ENCODE measurements at places on chromosomes 7 and 10.
A peak's percentile ranks its signal among the peaks of the same experiment; 100 is the strongest.

- DNase-seq: no peak
Observed at GRCh38 chr7:25944777-25945515, 207.1 kb upstream of the NFE2L3 start.

- no peak for DNase-seq
Observed at GRCh38 chr10:93438613-93439253, 43.4 kb downstream of the MYOF start.

- DNase-seq: peak; percentile 0
Observed at GRCh38 chr10:27285093-27285492, 44.5 kb upstream of the ACBD5 start.

GRCh38 chr7:25520017-25520416, 291.7 kb upstream of the NPVF start:
- no peak for DNase-seq

- no peak for DNase-seq
Observed at GRCh38 chr7:16611711-16612110, 33.8 kb downstream of the ANKMY2 start.

GRCh38 chr7:15821484-15822427, 135.3 kb upstream of the MEOX2 start:
- DNase-seq: no peak

DNA sequence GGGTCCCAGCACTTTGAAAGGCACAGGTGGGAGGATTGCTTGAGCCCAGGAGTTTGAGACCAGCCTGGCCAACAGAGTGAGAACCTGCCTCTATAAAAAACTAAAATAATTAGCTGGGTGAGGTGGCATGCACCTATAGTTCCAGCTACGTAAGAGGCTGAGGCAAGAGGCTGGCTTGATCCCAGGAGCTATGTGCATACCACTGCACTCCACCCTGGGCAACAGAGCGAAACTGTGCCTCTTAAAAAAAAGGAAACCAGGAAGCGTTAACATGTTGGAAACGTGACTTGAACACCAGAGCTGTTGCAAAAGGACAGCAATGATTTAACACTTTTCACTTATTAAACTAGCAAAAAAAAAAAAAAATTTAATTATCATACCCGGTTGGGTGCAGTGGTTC, 12.6 kb downstream of the BAZ1B start:
- DNase-seq: no peak

- no peak for DNase-seq
Observed at GRCh38 chr7:31724696-31725095, 37.7 kb downstream of the PPP1R17 start.

- DNase-seq: no peak
Observed at GRCh38 chr10:48233559-48234005, 40.9 kb downstream of the FRMPD2 start.

DNA sequence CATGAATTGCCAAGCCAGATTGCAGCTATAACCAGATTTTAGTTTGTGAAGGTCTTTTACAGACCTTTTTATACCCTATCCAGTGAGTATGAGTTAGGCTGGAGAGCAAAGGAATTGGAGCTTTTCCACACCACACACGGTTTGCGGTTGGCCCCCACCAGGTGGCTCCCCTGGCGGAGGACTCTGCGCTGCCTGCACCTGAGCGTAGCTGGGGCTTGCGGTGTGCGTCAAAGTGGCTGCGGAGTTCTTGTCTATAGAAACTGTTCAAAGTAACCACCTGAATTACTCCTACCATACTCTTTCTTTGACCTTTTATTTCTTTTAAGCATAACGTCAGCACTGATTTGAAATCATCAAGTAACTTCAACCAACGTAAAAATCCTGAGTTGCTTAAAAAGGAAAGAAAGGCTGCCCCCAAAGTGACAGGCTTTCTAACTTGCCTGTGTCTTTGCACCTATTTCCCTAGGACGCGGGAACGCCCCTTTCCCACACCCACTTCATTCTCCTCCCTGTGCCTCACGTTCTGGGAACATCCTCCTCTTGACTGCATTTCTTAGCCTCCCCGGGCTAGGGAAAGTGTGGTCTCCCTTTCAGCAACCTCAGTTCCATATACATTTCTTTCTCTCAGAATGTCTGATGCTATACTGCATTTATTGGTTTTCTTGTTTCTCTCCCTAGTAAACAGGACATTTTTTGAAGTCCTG, 47.6 kb upstream of the TMEM72 start:
- DNase-seq: no peak

DNA sequence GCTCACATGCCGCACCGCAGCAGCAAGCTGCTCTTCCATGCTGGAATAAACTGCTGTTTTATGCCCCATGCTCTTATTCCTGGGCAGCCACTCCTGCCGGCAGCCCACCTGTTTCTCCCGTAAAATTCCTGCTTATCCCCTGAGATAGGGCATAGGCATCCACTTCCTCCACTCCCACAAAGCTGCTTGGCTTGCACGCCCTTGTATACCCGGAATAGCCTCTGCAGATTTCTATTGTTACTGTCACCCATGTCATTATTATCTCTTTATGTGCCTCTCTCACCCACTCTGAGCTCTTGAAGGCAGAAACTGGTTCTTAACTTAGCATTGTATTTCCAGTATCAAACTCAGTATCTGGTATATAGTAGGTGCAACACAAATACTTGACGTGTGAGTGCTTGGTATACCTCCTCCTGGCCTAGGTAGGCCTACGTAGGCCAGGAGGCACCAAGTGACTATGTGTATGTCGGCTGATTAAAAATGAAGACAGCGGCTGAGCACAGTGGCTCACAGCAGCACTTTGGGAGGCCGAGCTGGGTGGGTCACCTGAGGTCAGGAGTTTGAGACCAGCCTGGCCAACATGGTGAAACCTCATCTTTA, 193.4 kb downstream of the CCDC3 start:
- DNase-seq: no peak

DNA sequence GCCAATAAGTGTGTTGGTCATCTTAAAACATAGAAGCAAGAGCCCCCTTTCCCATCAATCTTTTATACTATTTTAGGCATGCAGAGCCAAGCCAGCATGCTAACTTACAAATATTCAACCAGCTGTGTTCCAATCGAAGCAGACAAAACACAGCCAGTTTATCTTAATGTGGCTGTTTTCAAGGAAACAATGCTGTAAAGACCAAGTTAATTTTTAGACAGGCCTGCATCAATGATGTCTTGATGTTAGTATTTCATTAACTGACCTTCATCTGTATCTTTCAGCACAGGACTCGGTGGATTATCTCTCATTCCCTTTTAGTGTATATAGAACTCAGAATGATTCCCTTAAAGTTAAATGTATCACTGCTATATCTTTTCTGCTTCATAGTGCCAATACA, 262.0 kb upstream of the ZWINT start:
- DNase-seq: no peak

DNA sequence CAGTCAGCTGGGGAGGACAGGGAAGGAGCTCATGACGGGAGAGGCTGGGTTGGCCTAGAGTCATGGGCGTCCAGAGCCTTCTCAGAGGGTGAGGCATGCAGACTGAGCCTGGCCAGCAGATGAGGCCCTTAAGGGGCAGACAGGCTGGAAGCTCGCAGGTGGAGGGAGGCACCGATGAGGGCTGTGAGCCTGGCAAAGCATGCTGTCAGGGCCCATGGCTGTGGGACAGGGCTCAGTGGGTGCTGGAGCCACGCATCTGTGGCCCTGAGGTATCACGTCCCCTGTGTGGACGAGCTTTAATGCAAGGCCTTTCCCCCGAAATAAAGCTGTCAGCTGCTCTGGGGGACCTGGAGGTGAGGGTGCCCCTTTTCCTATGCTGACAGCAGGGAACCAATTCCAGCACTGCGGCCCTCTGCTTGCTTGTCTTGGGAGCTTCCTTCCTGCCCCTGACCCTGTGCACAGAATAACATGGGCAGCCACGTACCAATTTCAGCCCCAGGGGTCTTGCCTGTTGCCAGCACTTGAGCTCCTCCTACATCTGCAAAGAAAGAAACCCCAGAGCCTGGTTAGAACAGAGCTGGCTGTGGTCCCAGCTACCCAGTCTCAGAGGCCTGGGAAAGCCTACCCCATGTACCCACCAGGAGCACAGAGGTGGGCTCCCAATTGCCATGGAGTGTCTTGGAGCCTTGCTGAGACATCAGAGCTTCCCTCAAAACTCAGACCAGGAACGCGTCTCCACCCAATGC, 20.6 kb downstream of the TMEM273 start:
- DNase-seq: no peak

DNA sequence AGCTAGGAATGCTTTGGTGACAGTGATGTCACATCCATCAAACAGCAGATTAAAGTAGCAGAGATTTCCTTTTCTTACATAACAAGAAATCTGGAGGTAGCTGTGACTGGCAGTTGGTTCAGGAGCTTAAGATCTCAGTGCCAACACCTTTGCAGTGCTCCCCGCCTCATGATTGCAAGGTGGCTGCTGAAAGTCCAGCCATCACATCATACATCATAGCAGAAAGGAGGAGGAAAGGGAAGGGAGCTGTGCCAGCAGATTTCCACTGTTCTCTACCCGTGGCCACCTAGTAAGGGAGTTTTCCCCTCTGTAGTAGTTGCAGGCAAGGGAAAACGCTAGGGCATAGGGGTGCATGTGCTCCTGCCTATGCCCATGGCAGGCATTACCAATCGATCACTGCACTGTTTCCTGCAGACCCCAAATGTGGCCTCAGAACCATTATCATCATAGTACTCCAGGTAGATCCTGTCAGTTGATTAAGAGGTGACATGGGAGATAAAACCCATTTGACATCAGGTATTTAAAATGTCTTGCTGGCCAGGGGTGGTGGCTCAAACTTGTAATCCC, 57.9 kb upstream of the GTF2IRD1 start:
- no peak for DNase-seq

- DNase-seq: no peak
Observed at GRCh38 chr7:151659219-151659618, 139.5 kb upstream of the RHEB start.

GRCh38 chr7:54788664-54789063, 29.7 kb upstream of the SEC61G start:
- DNase-seq: peak; percentile 86

DNA sequence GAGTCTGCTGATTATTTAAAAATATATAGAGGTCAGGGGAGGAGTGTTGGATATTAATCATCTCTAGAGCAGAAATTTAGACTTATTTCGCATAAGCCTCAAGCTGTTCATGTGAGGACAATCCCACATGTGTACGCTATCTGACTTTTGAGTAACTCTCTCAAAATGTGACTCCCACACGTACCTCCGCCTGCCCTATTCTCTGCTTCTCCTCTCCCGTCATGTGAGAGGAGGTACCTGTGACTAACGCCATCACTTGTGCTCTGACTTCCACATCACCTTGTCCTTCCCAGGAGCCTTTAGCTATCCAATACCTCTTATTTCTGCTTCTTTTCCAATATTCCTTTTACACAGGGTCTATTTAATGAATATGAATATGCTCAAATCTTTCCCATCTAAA, 119.3 kb upstream of the CALCR start:
- DNase-seq: no peak

- no peak for DNase-seq
Observed at GRCh38 chr10:65827359-65827758, 1098.5 kb upstream of the LRRTM3 start.

DNA sequence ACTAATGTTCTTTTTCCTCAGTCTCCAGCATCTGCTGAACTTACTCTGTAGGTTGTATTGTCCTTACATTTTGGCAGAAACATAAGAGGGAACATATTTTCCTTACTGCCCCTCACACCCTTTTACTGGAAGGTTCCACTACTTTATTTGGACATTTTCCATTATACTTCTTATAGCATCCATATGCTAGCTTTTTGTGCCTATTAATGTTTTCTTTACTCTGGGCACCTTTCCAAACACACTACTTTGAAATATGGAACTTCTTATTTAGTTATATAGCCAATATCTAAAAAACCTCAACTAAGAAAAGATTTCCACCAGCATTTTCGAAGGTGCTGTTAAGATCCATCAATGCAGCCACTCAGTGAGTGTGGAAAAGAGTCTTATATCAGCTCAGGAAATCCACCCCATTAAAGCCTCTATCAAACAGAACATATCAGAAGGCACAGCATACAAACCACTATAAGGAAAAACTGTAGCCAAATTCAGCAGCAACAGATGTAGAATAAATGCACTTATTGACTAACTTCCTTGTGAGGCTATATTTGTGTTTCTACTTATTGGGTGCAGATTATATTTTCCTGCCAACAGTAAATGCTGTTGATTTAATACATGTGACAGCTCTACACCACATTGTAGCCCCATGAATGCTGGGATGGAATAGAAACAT, 272.5 kb upstream of the SEMA3E start:
- no peak for DNase-seq

- DNase-seq: no peak
Observed at GRCh38 chr10:101708073-101708472, 13.1 kb upstream of the FBXW4 start.

DNA sequence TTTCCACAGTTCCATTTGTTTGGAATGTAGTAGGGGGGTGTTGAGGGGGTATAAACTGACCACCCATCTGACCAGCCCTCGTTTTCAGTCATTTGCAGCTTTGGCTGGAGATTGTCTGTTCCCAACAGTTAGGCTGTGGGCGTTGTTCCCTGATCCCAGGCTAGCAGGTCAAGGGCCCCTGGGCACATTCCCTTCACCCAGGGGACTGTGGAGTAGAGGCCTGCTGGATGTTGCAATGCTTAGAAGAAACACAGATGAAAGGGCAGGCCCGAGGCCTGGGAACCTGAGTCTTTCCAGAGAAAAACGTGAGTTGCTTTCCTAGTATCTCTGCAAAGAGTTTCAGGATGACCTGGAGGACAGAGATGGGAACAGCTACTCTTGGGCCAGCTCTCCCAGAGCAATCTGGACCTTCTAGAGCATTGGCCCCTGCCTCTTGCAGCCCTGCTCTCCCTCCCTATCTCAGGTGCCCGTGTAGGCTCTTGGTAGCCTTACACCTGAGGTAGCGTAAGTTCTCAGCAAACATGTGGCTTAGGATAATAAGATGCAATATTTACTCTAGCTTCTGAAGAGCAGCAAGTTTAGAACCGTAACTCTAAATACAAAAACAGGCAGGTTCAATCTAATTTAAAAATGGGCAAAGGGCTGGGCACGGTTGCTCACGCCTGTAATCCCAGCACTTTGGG, 99.4 kb upstream of the EFCAB10 start:
- DNase-seq: no peak

DNA sequence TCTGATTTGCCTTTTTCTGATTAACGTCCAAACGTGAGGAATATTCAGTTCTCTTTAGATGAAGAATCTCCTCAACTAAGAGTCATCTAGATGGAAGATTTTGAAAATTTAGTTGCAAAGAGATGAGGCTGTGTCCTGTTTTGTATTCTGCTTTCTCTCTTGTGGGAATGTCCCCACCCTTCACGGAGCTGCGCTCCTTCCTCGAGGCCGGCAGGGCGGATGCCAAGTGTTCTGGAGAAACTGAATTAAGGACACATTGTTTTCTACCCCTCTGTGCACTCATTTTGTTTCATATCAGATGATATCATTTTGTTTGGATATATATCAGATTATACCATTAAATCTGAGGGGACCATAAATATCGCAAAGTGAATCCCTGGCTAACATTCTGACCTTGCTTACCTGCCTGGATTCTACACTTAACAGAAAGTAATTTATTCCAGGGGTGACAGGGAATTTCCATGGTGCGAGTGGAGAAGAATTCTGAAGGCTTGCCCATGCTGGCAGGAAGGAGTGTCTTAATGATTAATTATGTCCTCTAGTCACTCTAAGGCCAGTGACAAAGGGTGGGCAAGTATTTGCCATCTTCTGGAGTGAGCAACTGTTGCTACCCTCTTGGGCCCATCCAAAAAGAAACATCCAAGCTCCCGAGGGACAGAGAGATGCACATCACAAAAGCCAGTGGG, 47.9 kb upstream of the IGFBP3 start:
- no peak for DNase-seq

GRCh38 chr10:49761789-49762565, at the start of gene OGDHL:
Gene OGDHL (minus strand): TSS chr10:49762323. CDS start chr10:49758592, 3,731 bp downstream.
- DNase-seq: peak; percentile 2
